ENCODE measurements at places on chromosomes 5 and 9. TPM values are rescaled to one million over a fixed set of nuclear protein-coding genes. Genes with fewer than 3 reads are reported as not detected.

Gene PCDHGA12
- 1.9 TPM for polyA plus RNA-seq

Gene SLC36A2
- polyA plus RNA-seq, result not detected

Gene SPINK6
- polyA plus RNA-seq, result 35.5 TPM

Gene SPATA31A1
- polyA plus RNA-seq, result not detected

Gene PAX5
- polyA plus RNA-seq, result not detected

Gene PDCD1LG2
- 20.2 TPM for polyA plus RNA-seq

Gene PCDHB13
- polyA plus RNA-seq, result 0.07 TPM

Gene SMC2
- 5.0 TPM for polyA plus RNA-seq

- H3K27me3 ChIP-seq, result no peaks in the 10 kb centered on the region
- H3K4me1 ChIP-seq, result no peaks in the 10 kb centered on the region
- H3K36me3 ChIP-seq, result no peaks in the 10 kb centered on the region
- H3K27ac ChIP-seq, result no peak overlapping the region
- no peak for DNase-seq
These were observed 25.0 kb upstream of the CEP78 start for GRCh38 chr9:78210841-78211301.

GRCh38 chr9:109652112-109652511 lies 127.9 kb upstream of the PALM2AKAP2 start:
- H3K4me3 ChIP-seq, result no peak overlapping the region
- no peaks in the 10 kb centered on the region for H3K36me3 ChIP-seq
- H3K27me3 ChIP-seq, result peaks cover 8% of the 10 kb centered on the region
- no peak for DNase-seq
- no peak overlapping the region for H3K27ac ChIP-seq

DNA sequence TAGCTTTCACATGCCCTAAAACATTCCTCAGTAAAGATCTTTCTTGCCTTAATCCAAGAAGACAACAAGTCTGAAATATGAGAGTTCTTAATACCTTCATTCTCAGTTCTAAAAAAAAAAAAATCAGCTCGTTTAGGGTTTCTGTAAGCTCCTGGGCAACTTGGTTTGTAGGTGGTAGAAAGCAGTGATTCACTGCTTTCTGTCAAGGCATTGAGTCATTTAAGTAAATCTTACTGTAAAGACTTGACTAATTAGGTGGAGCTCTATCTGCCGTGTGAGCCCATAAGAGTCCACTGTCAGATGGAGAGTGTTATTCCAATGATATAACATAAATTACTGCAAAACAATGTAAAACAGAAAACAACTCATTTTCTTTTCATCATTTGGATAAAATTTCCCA lies 56.1 kb upstream of the MAST4 start:
- H3K4me3 ChIP-seq, result no peak overlapping the region
- H3K27me3 ChIP-seq, result no peaks in the 10 kb centered on the region
- peaks cover 7% of the 10 kb centered on the region for H3K4me1 ChIP-seq
- DNase-seq, result no peak
- H3K36me3 ChIP-seq, result no peaks in the 10 kb centered on the region

DNA sequence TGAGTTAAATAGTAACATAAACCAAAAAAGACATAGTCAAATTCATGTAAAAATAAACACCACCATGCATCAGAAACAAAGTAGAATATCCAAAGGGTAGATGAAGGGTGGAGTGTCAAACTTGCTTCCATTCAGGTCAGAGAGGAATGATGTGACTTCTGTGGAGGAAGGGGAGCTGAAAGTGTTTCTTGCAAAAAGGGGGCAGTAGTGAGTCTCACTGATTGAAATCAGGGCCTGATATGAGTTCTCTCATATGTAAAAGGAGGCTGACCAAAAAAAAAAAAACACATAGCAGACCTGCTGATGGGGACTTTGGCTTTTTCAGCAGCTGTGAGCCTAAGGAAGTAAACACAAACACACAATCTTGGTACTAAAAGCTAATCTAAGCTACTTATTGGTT lies 38.8 kb upstream of the RGMB start:
- H3K36me3 ChIP-seq, result no peaks in the 10 kb centered on the region
- H3K27ac ChIP-seq, result no peak overlapping the region
- no peak for DNase-seq
- H3K4me3 ChIP-seq, result no peak overlapping the region

DNA sequence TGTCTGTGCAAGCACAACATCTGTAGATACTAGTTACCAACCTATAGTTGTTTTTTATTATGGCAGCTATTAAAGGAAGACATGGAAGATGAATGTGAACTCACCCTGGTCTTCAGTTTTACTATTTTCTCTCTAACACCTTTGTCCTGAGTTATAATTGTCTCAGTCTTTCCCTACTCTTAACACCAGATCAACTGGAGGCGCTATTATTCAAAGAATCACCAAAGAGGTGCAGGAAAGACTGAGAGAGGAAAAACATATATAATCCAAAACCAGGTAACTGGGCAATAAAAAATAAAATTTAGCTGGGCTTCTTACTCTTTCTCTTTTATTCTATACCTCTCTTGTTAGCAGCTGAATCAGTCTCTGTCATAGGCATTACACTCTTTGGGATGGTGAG lies 134.2 kb upstream of the C6 start:
- H3K27me3 ChIP-seq, result no peaks in the 10 kb centered on the region
- H3K27ac ChIP-seq, result no peak overlapping the region
- H3K4me1 ChIP-seq, result no peaks in the 10 kb centered on the region

DNA sequence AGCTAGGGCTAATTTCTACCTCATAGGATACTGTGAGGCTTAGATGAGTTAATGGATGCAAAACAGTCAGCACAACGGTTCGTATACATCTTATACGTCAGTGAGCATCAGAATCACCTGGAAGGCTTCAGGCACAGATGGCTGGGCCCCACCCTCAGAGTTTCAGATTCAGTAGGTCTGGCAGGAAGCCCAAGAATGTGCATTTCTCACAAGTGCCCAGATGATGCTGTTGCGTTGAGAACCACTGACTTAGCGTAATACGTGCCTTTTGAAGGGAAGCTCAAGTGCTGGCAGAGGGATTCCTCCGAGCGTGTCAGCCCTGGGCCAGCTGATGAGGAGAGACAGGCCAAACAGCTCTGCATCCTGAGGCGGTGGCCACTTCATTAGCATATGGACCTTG lies 117.1 kb upstream of the WWC1 start:
- no peak overlapping the region for H3K4me3 ChIP-seq
- no peaks in the 10 kb centered on the region for H3K4me1 ChIP-seq
- H3K36me3 ChIP-seq, result peaks cover 30% of the 10 kb centered on the region
- H3K27me3 ChIP-seq, result no peaks in the 10 kb centered on the region
- DNase-seq, result no peak
- no peak overlapping the region for H3K27ac ChIP-seq

DNA sequence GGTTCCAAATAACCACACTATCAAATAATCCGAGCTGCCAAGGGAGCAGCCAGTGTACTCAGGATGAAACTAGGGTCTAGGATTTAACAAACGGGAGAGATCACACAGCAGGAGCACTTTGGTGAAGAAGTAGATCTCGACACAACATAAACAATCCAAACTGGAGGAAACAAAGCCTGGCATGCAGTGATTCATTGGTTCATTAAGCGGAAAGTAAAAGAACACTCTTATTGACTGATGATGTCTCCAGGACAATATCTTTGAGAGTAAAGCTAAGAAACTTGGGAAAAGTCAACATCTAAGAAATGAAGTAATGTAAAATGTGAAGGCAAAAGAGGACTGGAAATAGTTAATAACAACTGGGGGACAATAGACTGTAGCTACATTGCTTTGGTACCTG lies 1478.3 kb upstream of the CDH9 start:
- H3K27ac ChIP-seq, result no peak overlapping the region
- no peak overlapping the region for H3K4me3 ChIP-seq
- H3K27me3 ChIP-seq, result no peaks in the 10 kb centered on the region
- no peak for DNase-seq
- H3K36me3 ChIP-seq, result no peaks in the 10 kb centered on the region

DNA sequence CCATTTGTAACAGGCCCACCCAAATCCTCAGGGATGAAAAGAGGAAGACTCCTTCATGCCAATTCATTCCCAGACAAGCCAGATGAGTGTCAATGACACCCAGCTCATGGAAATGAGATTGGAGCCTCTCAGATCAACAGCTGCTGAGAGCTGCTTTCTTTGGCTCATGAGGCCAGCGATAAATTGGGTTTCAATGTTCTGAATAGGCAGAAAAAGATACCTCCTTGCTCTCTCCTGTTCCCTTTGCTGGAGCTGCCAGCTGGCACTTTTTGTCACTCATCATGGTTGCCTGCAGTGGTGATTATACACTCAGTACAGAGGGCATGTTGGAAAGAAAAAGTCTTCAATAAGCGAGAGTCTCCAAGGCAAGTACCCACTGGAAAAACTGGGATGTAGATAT lies 47.1 kb downstream of the SH3RF2 start:
- no peaks in the 10 kb centered on the region for H3K27me3 ChIP-seq
- H3K4me1 ChIP-seq, result peaks cover 18% of the 10 kb centered on the region
- no peak overlapping the region for H3K27ac ChIP-seq
- no peak for DNase-seq

DNA sequence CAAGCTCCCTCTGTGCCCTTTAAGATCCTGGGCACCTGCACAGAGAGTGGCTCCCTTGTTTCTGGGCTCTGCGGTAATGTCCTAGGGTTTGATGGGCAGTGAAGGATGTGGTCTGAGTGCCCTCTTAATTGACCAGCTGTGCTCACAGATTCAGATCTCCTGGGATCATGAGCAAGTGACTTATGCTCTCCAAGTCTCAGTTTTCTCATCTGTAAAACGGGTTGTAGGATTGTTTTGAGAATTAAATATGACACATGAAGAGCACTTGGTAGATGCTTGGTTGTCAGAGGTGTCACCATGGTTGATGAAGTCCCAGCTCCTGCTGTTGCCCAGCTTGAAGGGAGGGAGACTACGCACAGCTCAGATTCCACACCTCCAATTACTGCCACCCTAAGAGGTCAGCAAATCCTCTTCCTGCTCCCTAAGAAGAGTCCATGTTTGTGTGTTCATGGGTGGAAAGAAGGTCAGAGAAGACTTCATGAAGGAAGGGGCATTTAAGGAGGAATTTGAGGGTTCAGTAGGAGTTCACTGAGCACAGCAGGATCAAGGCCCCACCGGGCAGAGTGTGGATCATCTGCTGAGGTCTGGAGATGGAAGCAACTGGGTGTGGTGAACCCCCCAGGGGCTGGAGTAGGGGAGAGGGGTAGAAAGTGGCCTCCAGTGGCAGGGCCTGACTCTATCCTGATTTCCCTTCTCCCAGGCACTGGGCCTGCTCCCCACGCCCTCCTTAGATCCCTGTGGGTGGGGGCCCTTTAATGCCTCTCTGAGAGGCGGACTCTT lies 1.4 kb upstream of the PSD2 start:
- peaks cover 48% of the 10 kb centered on the region for H3K27me3 ChIP-seq
- no peak overlapping the region for H3K27ac ChIP-seq
- H3K36me3 ChIP-seq, result no peaks in the 10 kb centered on the region
- no peaks in the 10 kb centered on the region for H3K4me1 ChIP-seq
- no peak overlapping the region for H3K4me3 ChIP-seq

DNA sequence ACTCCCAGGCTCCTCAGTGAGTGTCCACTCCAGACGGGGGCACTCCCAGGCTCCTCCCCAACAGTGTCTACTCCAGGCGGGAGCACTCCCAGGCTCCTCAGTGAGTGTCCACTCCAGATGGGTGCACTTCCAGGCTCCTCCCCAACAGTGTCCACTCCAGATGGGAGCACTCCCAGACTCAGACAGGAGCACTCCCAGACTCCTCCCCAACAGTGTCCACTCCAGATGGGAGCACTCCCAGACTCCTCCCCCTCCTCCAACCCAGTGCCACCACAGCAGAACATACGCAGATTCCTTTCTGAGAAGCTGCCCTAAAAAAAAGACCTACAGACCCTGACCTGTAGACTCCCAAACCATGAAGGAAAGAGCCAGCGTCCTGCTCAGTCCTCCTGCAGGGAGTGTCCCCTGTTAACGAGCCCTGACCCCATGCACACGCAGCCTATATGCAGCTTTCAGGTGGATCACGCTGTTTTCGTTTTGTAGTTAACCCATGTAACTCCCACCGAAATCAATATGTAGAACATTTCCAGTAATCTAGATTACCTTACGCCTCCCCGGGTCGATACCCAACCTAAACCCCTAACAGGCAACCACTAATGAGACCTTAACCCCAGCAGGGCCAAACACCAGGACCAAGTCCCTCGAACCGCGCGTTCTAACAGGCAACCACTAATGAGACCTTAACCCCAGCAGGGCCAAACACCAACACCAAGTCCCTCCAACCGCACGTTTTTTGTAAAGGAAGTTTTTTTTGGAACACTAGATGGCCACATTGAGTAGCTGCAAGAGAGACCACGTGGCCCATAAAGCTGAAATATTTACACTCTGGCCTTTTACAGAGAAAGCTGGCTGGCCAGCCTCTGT lies 15.7 kb downstream of the PNPLA7 start:
- no peaks in the 10 kb centered on the region for H3K36me3 ChIP-seq
- DNase-seq, result no peak
- H3K4me3 ChIP-seq, result no peak overlapping the region
- no peaks in the 10 kb centered on the region for H3K27me3 ChIP-seq
- no peaks in the 10 kb centered on the region for H3K4me1 ChIP-seq

GRCh38 chr9:16601991-16602390 lies 268.5 kb downstream of the BNC2 start:
- H3K36me3 ChIP-seq, result no peaks in the 10 kb centered on the region
- no peak for DNase-seq
- no peak overlapping the region for H3K27ac ChIP-seq
- no peaks in the 10 kb centered on the region for H3K4me1 ChIP-seq

GRCh38 chr9:129878291-129878690 lies 43.0 kb downstream of the USP20 start:
- DNase-seq, result no peak
- H3K27ac ChIP-seq, result no peak overlapping the region
- no peak overlapping the region for H3K4me3 ChIP-seq

- no peaks in the 10 kb centered on the region for H3K36me3 ChIP-seq
- no peaks in the 10 kb centered on the region for H3K27me3 ChIP-seq
- no peak overlapping the region for H3K27ac ChIP-seq
- no peaks in the 10 kb centered on the region for H3K4me1 ChIP-seq
- H3K4me3 ChIP-seq, result no peak overlapping the region
These were observed 404.7 kb upstream of the TRPC7 start for GRCh38 chr5:136769900-136770684.

GRCh38 chr9:110189559-110190320 lies 18.2 kb downstream of the C9orf152 start:
- no peak for DNase-seq
- H3K36me3 ChIP-seq, result no peaks in the 10 kb centered on the region
- peaks cover 13% of the 10 kb centered on the region for H3K4me1 ChIP-seq
- no peak overlapping the region for H3K4me3 ChIP-seq
- no peaks in the 10 kb centered on the region for H3K27me3 ChIP-seq

DNA sequence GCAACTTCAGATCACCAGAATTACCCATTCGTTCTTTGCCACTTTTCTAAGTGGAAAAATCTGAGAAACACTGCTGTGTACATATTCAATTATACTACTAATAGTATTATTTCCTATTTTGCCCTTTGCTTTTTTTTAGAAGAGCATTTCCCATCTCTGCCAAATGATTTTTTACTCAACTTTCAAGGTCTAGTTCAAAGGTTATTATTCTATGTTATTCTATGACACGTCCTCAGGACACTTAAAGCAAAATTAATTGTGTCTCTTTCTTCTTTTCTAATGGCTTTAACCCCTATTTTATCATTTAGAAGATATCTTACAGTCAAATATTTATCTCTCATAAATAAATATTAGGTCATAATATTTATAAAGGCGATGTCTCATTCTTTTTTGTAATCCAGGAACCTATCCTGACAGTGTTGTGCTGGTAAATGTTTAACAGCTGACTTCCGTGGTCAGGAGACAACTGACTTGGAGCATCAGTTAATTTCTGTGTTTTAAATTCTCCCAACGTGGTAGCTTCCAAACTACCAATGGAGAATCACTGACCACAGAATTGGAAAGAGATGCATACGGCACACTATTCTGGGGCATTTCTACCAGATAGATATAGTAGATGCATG lies 375.2 kb downstream of the ARRDC3 start:
- H3K27ac ChIP-seq, result no peak overlapping the region
- no peak overlapping the region for H3K4me3 ChIP-seq

- no peaks in the 10 kb centered on the region for H3K4me1 ChIP-seq
- no peak overlapping the region for H3K4me3 ChIP-seq
- DNase-seq, result no peak
- H3K27me3 ChIP-seq, result no peaks in the 10 kb centered on the region
- H3K27ac ChIP-seq, result no peak overlapping the region
These were observed 180.8 kb downstream of the FBN2 start for GRCh38 chr5:128357226-128357625.

All from keratinocyte (primary cell).